ENCODE measurements at places on chromosomes 2 and 18.
A peak's percentile ranks its signal among the peaks of the same experiment; 100 is the strongest.

DNA sequence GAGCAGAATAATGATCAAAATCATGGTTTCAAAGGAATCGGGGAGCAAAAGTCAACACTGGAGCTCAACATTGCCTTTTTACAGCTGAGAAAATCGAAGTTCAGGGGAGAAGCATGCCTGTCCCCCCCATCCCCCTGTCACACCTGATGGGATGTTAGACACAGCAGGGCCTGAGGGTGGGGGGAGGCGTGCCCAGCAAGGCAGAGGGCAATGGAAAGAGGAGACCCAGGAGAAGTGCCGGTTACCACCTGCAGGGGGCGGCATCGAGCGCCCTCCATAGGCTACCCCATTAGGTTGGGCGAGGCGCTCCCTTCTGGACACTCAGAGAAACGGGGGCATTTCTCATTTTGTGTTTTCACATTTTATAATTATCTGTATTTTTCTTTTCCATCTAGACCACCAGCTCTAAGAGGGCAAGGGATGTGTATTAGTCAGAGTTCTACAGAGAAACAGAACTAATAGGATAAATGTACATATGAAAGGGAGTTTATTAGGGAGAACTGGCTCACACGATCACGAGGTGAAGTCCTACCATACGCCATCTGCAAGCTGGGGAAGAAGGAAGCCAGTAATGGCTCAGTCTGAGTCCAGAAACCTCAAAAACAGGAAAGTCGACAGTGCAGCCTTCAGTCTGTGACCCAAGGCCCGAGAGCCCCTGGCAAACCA lies 271.3 kb downstream of the LRATD1 start:
- DNase-seq: no peak

DNA sequence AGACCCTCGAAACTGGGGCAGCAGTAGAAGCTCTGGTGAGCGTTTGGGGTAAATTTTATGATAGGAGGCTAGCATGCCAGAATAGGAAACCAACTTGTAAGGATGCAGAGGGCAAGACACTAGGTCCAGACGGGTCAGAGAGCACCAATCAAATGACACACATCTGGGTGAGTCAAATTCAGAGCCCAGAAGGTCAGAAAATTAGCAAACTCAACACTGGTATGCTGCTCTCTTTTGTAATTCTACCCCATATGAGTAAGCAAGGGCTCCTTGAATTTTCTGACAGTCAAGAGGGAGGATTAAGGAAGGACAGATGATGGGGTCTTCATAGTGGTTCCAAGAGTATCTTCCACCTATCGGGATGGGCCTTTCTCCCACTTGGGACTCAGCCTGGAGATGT lies 209.8 kb downstream of the BCL2 start:
- DNase-seq: no peak

- DNase-seq: no peak
Observed at GRCh38 chr2:68452158-68452900, 14.8 kb downstream of the FBXO48 start.

GRCh38 chr2:237413777-237414661 lies at the start of gene COL6A3:
TSS of gene COL6A3 (minus strand) at chr2:237414164. CDS start at chr2:237396817, 17,347 bp downstream.
- DNase-seq: peak; percentile 90

DNA sequence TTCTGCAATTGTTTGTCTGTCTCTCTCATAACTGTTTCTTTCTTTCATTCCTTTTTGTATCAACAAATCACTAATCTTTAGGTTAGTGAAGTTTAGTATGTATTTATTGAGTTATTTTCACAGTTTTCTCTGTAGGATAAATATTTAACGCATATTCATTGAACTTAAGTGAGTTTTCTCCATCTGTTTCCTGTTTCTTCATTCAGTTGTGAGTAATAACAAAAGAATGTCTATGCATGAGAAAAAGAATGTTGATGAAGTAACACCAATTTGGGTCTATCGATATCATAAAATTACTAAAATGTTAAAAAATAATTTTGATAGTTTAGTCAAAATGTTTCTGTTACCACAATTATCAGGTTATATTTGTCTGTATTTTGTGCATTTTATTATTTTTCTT lies 948.0 kb downstream of the DSC3 start:
- no peak for DNase-seq

DNA sequence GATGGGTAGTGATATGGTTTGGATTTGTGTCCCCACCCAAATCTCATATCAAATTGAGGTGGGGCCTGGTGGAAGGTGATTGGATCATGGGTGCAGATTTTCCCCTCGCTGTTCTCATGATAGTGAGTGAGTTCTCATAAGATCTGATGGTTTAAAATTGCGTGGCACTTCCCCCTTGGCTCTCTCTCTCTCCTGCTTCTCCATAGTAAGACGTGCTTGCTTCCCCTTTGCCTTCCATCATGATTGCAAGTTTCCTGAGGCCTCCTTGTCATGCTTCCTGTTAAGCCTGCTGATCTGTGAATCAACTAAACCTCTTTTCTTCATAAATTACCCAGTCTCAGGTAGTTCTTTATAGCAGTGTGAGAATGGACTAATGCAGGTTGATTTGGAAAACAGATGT lies 223.2 kb upstream of the APCDD1 start:
- no peak for DNase-seq

DNA sequence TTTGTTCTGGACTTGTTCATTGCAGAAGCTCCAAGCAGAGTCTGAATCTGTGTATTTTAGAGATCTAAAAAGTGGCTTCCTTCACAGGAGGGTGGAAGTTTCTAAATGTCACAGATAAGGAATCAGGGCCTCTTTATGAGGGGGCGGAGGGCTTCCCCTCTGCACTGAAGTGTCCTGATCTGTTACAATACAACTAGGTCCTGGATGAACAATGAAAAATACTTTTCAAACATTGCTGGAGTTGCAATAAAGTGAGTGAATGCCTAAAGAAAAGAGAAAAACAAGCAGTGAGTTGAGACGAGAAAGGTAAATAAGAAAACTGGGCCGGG lies 179.3 kb upstream of the HDAC4 start:
- DNase-seq: no peak

DNA sequence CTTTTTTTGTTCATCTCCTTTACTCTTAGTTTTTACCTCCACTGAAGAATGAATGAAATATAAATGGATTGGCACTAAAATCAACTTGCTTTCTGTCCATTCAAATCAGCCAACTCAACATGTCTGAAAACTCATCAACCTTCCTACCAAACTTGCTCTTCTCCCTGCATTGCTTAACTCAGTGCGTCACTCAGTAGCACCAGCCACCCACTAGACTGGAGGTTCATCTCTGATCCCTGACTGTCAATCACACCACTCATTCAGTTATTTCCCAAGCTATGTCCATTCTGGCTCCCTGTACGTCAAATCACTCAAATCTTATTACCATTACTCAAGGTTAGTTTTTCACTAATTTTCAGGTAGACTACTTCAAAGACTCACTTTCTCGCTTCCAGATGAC lies 75.2 kb upstream of the RBMS1 start:
- DNase-seq: no peak

GRCh38 chr2:206193671-206194357 lies 34.1 kb downstream of the EEF1B2 start:
- no peak for DNase-seq

- DNase-seq: no peak
Observed at GRCh38 chr18:67367540-67367939, 149.0 kb downstream of the DSEL start.
